Ovary (tissue), 10 donors: ENCODE measurements at places on chromosomes 1 and 21. TPM values are rescaled to one million over a fixed set of nuclear protein-coding genes. Genes with fewer than 3 reads are reported as not detected.

The USP16 gene
- total RNA-seq, result 46.6 TPM

The FAM177B gene
- not detected for total RNA-seq

The OR2M3 gene
- not detected for total RNA-seq

The NMNAT1 gene
- 5.8 TPM for total RNA-seq

The IL12RB2 gene
- total RNA-seq, result 1.2 TPM

The KIF17 gene
- total RNA-seq, result 6.2 TPM

The CLCA4 gene
- 0.12 TPM for total RNA-seq

The CASZ1 gene
- 4.5 TPM for total RNA-seq

The GBP5 gene
- 1.7 TPM for total RNA-seq

The PRKAB2 gene
- 12.5 TPM for total RNA-seq

The TMEM240 gene
- total RNA-seq, result 12.9 TPM

The KIF26B gene
- 0.28 TPM for total RNA-seq

The KLF17 gene
- total RNA-seq, result not detected

The CLDN14 gene
- not detected for total RNA-seq

The NEK7 gene
- total RNA-seq, result 87.0 TPM

The WNT2B gene
- 53.7 TPM for total RNA-seq

The ADAMTSL4 gene
- 11.6 TPM for total RNA-seq

The OR2L3 gene
- not detected for total RNA-seq

The LCE1F gene
- not detected for total RNA-seq

The LIN28A gene
- not detected for total RNA-seq

The KCNJ9 gene
- not detected for total RNA-seq

The WASF2 gene
- total RNA-seq, result 163 TPM

The RAB3B gene
- 1.7 TPM for total RNA-seq

The ELOVL1 gene
- 40.3 TPM for total RNA-seq
